ENCODE measurements at places on chromosomes 16 and 17.

- DNase-seq = no peak
Observed at GRCh38 chr17:58084317-58084981, 1.2 kb downstream of the DYNLL2 start.

GRCh38 chr17:78781893-78782304 lies at the start of gene CYTH1:
Gene CYTH1 (minus strand): TSS chr17:78782273. CDS start chr17:78782223, 50 bp downstream.
- no peak for DNase-seq

GRCh38 chr16:19875900-19876299 lies 8.7 kb downstream of the GPRC5B start:
- DNase-seq = no peak

GRCh38 chr17:61542027-61542426 lies 49.0 kb downstream of the NACA2 start:
- no peak for DNase-seq

DNA sequence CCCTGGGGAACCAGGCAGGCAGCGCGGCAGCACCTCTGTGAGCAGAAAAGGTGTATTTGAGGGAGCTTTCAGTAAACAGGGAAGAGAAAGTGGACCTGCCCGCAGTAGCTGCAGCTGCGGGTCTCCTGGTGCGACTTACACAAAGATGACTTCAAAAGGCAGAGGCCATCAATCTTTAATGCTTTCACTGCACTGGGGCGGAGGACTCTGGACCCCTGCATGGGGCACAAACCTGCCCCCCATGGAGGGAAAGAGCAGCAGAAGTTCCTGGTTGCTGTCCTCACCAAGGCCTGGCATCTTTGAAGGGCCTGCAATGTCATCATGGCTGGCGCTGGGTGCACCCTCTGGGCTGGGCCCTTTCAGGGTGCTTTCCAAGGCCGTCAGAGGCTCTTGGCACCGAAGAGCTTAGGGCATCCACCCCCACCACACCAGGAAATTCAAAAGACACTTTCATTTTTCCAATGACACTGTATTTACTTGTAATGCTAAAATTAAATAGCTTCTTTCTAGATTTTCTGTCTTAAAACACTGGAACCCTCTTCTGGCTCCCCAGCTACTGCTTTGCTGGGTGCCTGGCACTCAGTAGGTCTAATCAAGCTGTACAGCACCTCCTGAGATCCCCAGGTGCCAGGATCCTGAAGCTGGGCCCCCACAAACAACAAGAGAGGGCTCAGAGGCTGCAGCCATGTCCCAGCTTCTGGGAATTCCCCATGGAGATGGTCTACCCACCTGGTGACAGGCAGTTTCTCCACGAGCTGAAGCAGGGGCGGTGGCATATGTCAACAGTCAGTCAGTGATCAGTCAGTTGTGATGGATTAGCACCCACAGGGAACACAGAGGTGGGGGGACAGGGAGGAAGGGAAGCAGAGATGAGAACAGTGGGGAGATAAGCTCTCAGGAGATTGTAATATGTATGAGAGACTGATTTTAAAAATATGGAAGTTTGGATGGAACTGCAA lies 2.1 kb upstream of the CACNG1 start:
- no peak for DNase-seq

- peak; percentile 18 for DNase-seq
Observed at GRCh38 chr17:64406321-64407200, 15.9 kb upstream of the PECAM1 start.

DNA sequence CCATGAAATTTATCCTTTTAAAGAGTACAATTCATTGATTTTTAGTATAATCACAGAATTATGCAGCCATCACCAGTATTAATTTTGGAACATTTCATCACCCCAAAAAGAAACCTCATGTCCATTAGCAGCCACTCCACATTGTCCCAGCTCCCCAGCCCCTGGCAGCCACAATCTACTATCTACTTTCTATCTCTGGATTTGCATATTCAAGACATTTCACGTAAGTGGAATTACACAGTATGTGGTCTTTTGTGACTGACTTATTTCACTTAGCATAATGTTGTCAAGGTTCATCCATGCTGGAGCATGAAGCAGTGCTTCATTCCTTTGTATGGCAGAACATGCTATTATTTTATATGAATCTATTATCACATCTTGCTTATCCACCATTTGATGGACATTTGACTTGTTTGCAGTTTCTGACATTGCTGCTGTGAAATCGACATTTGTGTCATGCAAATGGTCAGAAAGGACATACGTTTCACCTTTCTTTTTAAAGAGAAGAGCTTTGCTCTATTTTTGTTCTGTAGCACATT lies 10.7 kb downstream of the METTL9 start:
- DNase-seq = no peak

DNA sequence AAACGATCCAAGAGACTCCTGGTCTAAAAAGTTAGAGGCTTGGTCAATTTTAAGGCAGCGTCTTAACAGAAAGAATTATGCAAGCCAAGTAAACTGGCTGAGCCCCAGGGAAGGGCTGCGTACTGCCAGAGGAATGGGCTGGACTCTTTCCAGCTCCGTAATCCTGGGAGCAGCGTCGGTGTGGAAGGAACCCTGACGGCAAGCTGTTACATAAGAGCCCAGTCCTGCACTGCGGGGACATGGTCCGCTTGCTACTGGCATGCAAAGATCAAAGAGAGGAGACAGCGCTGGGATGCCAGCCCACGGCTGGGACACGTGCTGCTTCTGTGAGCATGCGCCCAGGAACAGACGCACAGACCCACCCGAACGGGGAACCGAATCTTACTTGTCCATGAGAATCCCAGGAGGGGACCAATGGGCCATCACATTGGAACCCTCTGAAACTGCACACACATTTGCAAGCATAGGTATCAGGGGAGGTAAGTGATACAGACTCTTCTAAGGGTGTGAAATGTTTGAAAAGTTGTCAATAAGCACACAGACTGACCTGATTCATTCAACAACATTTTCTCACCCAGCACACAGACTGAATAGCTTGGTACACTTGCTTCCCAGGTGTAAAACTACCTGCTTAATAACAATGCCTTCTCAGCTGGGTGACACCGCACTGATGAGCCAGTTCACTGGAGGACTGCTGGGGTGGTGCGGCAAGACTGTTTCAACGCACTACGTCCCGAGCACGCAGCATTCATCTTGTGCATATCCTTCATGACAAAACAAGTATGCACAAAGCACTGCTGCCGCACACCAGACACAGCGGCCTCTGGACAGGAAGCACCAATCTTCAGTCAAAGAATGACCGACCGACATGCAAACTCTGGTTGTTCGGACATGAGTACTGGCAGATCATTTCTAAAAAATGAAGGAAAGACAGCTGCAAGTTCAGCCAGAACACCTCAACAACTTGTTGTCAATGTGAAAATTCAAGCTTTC lies 94.9 kb downstream of the ANKRD11 start:
- peak; percentile 97 for DNase-seq

DNA sequence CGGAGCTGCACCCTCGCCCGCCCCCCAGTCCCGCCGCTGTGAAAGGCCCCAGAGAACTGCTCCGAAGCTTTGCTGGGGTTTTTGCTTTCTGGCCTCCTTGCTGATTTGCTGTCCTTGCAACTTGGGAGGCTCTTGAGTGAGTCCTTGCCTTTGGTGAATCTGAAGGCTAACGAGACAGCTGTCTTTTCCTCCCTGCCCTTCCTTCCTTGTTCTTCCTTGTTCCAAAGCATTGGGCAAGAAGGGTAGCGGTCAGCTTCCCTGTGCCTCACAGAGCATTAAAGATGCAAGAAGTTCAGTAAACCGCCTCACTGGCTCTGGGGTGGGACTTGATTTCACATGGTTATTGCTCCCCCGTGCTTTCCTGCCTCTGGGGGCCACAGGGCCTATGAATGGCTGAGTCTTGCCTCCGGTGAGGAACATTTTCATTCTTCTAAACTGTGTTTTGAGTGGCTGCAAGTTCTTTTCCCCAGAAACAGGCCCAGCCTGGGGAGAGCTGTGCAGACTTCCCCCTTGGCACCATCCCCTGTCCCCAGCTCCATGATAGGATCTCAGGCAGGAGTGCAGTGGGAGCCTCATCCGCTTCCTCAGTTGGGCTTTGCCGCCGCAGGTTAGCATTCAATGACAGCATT lies 1.4 kb downstream of the YPEL2 start:
- DNase-seq = peak; percentile 50

DNA sequence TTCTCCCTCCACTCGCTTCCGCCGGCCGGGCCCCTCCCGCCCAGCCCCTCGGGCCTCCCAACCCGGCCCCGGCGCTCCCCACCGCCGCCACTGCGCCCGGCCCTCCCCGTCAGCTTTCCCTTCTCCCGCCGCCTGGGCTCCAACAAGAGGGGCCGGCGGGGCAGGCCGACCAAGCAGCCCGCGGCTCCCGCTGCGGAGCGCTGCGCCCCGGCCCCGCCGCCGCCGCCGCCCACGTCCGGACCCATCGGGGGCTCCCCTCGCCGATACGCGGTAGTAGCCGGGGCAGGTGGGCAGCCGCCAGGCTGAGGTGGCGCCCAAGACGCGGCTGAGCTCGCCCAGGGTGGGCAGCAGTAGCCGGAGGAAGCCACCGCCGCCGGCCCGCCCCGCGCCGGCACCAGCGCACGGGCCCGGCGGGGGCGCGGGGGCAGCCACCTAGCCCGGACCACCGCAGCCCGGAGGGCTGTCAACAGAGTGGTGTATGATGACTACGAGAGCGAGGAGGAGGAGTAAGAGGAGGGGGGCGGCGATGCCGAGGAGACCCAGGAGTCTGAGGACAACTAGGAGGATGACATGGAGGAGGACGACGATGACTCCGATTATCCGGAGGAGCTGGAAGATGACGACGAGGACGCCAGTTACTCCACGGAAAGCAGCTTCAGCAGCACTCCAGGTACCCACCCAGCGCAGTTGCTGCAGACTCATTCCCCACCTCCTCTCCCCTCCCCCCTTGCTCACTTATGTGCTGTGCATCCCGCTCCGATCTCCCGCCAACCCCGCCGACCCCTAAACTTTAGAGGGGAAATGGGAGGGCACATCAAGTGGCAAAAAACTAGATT lies 498 bp downstream of the LRRC37B start:
- DNase-seq = no peak

DNA sequence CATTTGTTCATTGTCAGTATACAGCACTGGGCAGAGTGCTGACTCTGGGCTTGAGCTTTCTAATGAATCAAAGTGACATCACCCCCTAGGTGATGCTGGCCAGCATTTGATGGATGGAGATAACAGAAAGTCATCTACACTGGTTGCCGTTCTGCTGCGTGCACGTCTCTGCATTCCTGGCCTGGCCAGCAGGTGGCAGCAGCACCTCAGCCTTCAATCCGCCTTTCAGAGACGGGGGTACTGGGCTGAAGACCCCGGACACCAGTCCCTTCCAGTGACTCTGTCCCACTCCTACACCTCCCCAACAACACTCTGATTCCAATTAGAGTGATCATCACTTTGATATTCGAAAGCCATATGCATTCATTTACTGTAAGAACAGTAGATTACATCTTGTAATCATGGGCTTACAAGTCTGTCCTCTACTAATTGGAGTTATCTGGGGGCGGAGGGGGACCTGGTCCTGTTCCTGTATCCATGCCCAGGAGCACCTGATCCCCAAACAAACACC lies 6.0 kb downstream of the CPSF4L start:
- no peak for DNase-seq

DNA sequence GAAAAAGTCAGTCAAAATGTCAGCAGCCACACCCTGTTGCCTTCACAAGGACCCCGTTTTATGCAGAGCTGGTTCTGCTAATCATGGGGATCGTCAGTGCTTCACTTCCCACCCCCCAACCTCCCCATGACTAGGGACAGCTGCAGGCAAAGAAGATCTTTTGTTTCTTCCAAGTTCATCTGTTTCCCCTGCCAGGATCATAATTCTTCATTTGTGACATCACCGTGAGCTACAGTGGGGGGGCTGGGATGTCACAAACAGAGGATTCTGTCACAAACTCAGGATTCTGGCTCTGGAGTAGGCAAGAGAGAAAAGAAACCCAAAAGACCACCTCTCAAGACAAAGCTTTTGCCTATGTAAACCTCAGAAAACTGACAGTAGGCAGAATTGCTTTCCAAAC lies 24.7 kb downstream of the DNAJC7 start:
- peak; percentile 71 for DNase-seq

DNA sequence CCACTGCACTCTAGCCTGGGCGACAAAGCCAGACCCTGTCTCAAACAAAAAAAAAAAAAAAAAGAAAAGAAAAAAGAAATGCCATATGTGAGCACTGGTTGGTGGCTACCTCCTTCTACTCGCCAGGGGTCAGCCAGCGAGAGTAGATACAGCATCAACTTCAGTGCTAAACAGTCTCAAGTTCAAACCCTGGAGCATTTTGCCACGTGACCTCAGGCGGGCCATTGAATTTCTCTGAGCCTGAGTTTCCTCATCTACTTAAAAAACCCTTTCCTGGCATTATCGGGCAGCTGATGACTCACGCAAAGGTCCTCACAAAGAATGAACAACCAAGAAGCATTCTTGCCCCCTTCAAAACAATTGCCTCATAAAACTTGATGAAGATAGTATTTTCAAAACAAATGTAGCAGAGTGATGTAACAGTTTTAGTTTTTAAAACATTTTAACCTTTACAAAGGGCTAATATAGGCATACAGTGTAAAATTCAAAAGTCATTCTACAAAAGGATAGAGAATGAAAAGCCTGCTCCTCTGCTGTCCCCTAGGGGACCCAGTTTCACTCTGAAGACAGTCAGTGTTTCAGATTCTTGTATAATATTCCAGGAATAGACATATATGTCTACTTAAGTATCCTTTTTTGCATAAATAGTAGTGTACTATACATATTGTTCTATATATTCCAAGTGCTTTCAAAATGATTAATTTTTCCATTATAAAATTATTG lies 28.4 kb downstream of the DNAH2 start:
- peak; percentile 90 for DNase-seq

DNA sequence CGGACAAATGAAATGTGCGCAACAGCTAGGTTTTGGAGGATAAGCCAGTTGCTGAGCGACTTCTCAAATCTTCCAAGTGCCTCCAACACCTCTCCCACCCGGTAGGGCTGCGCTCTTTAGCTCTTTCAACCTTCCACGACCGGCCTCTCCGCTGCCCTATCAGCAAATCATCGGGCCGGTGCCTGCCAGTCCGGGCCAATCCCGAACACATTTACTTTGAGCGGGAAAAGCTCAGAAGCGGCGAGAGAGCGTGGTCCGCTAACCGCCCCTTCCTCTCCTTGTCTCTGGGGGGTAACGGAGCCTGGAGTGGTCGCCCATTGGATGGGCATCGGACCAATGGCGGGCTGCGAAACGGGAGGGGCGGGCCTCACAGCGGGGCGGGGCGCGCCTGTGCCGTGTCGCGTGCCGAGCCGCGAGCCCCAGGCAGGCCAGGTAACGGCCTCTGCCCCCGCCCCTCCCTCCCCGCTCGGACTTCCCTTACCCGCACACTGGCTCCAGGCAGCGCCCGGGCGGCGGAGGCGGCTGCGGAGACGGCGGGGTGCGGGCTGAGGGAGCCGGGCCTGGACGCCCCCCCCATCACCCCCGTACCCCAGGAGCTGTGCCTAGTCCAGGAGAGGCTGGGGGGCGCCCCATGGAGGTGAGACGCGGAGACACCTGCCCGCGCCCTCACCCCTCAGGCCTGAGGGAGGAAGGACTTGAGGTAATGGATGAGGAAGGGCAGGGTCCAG lies at the start of gene MEIOC:
Gene MEIOC, plus strand, starts transcription at position 486 of the 728 bp plus-strand sequence. Its CDS starts 146 bp downstream, at position 632.
- no peak for DNase-seq

- DNase-seq = no peak
Observed at GRCh38 chr16:88936008-88936555, 40.9 kb downstream of the CBFA2T3 start.
